ENCODE measurements at places on chromosomes 7 and 10. TPM values are rescaled to one million over a fixed set of nuclear protein-coding genes. Genes with fewer than 3 reads are reported as not detected.
A peak's percentile ranks its signal among the peaks of the same experiment; 100 is the strongest.

GRCh38 chr7:129170441-129171021 is 17.9 kb upstream of the SMO start:
- no peak for DNase-seq

- no peak for DNase-seq
Observed at GRCh38 chr7:86667732-86668131, 24.0 kb downstream of the GRM3 start.

GRCh38 chr7:106681815-106682495 is 21.0 kb upstream of the CCDC71L start:
- DNase-seq: no peak

GRCh38 chr10:112507046-112507445 is 60.0 kb downstream of the VTI1A start:
- DNase-seq: no peak

DNA sequence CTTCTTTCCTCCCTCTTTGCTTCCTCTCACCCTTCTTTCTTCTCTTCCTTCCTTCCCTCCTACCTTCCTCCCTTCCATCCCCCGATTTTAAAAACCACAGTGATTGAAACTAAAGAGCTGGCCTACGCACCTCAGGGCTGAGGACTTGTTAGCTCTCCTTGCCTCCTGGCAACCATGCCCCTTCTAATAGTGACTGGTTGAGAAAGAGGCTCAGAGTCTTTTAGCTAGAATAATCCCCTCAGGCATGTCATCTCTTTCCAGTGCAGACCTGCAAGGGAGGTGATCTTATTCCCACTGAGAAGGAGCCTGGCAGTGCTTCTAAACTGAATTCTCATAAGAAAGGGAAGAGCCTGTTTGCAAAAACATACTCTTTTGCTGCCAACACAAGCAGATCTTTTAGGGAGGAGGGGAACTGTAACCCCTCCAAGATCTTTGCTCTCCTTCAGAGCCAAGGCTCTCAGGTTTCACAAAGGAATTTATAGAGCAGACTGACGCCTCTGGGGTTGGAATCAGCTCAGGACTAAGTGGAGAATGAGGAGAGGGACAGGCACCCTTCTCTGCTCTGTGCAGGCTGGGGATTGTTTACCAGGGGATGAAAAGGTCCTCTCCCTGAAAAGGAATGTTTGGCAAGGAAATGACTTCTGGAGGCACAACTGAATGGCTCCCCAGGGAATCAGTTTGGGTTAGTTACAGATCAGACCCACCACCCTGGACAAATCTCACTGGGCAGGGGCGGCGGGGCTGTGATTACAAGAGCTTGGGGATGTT is 9.4 kb upstream of the ANKRD1 start:
- DNase-seq: peak; percentile 80

Gene DPYSL4
- total RNA-seq: 22.3 TPM

Gene MYH16
- total RNA-seq: not detected

DNA sequence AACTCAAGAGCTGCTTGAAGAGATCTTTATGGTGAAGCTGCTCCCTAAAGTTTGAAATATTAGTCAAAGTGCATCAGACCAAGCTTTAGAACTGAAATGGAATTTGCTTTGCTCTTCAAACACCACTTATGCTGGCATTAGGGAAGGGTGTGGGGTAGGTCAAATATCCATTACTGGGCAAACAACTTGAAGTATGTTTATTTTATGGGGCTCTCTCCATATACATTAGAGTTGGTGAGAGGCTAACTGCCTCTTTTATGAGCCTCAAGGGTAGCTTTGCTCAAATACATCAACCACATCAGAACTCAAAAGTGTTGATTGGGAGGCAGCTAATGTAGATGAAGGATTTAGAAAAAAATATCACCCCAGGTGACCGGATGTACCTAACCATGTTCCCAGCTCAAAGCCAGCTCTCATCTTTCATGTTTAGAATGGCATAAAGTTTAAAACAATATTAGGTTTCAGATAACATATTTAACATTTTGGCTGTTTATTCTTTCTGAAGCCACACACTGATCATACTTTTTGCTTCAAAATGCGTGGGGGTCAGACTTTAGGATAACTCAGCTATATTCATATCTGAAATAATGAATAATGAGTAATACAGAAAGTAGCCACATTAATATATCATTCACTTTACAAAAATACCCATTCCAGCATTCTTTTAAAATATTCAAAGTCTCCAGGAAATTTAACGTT is 318.6 kb downstream of the PTEN start:
- DNase-seq: no peak

Gene UNCX
- not detected for total RNA-seq

DNA sequence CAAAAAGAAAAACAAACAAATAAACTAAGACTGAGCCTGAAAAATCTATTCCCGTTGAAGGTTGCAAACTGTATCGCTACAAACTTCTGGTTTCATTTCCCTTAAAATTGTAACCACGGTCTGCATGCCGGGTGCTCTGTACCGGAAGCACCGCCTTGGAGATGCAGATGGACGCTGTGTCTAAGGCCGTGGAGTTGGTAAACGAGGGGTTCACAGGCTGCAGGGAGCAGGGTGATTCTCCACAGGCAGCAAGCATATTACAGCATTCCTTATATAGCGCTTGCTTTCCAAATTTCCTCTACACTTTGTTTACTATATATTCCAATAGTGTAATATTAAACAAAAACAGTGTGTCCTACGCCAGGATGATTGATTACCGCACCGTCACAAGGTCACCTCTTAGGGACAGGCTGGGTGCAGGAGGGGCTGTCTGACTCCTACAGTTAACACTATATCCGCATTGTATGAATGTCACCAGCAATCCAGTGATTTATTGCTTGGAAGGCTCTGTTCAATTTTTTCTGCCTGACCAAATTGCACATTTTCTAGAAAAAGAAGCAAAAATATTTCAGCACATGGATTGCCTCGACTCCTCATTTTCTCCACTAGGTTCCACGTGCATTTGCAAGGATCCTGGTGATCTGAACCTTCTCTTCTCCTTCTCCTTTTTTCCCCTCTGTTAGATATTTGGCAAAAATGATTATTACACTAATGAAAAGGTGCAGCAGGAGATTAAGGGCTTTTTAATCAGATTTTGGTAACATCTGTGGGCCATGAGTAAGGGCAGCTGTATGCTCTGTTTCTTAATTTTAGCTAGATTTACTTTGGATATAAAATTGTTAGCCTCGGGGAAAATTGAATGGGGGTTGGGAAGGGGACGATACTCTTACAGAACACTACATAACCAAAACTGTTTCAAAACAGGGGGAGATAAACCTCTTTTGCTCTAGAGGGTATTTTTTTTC is 325.8 kb upstream of the MGMT start:
- DNase-seq: no peak

DNA sequence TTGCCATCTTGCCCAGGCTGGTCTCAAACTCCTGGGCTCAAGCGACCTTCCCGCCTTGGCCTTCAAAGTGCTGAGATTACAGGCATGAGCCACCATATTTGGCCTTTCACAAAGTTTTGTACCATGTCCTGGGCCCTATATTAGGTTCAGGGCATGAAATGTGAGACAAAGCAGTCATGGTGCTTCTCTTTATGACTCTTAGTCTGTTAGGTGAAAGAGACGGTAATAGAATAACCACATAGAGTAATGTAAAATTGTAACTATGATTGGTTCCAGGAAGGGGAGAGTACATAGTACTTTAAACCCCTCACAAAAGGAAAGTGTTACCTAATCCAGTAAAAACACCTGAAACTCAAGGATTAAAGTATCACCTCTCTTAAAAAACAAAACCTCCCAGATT is 144.7 kb downstream of the SPAG6 start:
- no peak for DNase-seq

Gene SEMA4G
- total RNA-seq: not detected

GRCh38 chr10:79976999-79977398 is 28.1 kb upstream of the SFTPD start:
- DNase-seq: no peak

DNA sequence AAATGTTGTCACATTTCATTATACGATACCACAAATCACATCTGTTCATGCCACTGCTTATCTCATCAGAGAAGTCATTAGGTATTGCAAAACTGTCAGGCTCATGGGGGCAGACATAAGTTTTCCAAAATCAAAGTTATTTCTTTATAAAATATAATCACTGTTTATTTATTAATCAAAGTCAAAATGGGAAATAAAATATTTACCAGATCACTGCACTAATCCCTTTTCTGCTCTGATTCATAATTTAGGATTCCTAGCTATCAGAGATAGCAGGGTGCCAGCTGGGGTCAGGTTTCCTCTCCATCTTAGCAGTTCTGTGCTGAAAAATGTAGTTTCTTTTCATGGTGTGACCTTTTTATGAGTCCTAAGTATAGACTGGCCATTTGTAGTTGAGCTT is 117.7 kb upstream of the LANCL2 start:
- peak; percentile 68 for DNase-seq

Gene TSPAN14
- 10.0 TPM for total RNA-seq

- DNase-seq: no peak
Observed at GRCh38 chr7:99393355-99394187, 14.8 kb downstream of the PDAP1 start.

Gene MINDY4
- 1.7 TPM for total RNA-seq

Gene KIAA1549
- total RNA-seq: 0.57 TPM

Gene ZSCAN25
- total RNA-seq: 3.8 TPM

GRCh38 chr10:112265745-112266144 is 17.5 kb upstream of the TECTB start:
- no peak for DNase-seq

DNA sequence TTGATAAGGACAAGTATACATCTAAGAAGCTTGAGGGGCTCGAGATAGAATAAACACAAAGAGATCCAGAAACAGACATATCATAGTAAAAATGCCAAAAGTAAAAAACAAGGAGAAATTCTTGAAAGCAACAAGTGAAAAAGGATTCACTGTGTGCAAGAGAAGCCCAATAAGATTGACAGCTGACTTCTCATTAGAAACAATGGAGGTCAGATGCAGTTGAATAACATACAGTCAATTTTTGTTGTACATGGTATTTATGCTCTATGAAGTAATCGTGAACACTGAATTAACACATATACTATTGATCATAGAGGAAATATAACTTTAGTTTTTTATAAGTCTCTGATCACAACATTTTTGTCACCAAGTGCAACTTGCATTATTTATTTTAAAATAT is 982.8 kb upstream of the SORCS1 start:
- DNase-seq: no peak

- DNase-seq: no peak
Observed at GRCh38 chr7:3879355-3880075, 578.5 kb downstream of the SDK1 start.
